ENCODE measurements at places on chromosomes 4 and X.

DNA sequence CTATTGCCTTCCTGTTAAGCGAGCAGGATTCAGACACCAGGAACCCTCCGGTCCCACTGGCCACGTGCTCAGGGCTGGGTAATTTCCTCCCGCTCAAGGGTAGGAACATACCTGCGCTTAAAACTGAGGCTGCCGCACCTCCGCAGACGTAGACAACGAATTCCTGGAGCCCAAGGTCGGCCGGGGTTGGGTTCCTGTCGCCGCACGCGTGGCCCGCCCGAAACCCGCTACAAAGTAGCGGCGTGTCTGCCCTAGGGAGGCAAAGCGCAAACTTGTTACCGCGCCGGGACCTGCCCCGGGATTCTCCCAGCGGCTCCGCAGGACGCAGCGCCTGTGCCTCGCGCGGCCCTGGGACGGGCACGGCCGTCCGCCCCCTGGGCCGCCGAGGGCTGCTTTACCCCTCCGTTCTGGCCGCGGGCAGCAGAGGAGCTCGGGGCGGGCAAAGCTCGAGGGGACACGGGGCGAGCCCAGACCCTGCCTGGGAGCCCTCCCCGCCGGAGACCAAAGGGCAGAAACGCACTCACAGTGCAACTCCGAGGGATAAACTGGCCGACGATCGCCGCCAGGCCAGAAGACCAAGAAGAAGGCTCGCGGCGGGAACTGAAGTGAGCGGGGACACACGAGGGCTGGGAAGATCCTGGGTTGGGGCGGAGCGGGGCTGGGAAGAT is at the start of gene ERVMER34-1:
ERVMER34-1 (minus strand) TSS at position 607 of the 668 bp plus-strand sequence. CDS start 5,905 bp downstream, outside the sequence.
- H3K36me3 ChIP-seq = no peaks in the 10 kb centered on the region
- peaks cover 7% of the 10 kb centered on the region for H3K27me3 ChIP-seq
- peak within 1 kb of the TSS; percentile 9 for H3K27ac ChIP-seq
- peak; percentile 69 for DNase-seq
- H3K4me1 ChIP-seq = peaks cover 15% of the 10 kb centered on the region
- peak within 1 kb of the TSS; percentile 57 for H3K4me3 ChIP-seq

DNA sequence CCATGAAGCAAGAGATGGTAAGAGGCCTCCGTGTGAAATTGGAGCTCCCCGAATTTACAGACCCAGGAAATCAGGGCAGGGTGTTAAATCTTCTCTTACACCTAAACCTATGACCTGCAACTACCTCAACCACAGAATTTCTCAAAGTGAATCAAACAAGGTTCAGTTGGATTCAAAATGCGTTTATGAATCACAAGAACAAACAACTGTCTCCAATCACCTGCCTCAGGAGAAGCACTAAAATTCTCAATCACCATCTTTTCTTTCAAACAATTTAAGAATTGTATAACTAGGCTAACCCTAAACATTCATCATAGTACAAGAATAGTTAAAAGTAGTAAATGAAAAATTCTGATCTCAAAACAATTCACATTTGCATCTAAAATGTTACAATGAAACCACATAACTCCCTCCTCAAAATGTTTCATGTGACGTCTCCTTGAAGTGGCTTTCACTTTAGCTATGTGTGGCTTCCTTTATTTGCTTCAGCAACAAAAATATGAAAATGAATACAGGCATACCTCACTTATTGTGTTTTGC is 19.2 kb downstream of the PPP3CA start:
- DNase-seq = no peak
- H3K27ac ChIP-seq = no peak overlapping the region
- H3K4me3 ChIP-seq = no peak overlapping the region
- H3K4me1 ChIP-seq = peaks cover 29% of the 10 kb centered on the region
- H3K36me3 ChIP-seq = no peaks in the 10 kb centered on the region

DNA sequence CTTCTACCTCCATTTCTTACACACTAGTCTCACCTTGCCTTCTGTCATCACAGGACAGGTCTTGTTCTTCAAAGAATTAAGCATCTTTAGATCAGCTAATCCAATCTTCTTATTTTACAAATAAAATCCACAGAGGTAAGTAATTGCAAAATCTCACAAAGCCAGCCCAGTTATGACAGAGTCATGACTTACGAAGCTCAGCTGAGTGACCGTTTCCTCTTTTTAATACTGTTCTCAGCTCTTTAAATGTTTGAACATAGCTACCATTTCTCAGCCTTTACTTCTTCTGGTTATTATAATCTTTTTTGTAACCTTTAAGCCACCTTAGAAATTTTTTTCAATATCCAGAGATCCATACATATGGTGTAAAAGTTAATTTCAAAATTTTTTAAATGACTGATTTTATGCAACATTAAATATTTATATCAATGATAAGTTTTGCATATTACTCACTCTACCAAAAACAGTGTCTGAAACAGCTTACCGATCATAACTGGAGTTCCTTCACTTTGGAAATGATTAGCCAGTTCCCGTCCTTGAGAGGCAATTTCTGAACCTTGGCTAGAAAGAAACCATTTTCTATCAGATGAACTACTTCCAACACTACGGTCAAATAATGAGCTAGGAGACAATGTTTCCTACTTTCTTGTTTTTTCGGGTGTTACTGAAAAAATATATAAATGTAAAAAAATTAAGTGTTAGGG is 8.8 kb downstream of the ANKRD37 start:
- H3K4me1 ChIP-seq = no peaks in the 10 kb centered on the region
- no peaks in the 10 kb centered on the region for H3K27me3 ChIP-seq

GRCh38 chr4:70533211-70533610 is 14.8 kb downstream of the AMTN start:
- H3K4me1 ChIP-seq = no peaks in the 10 kb centered on the region
- H3K27ac ChIP-seq = no peak overlapping the region
- H3K4me3 ChIP-seq = no peak overlapping the region
- DNase-seq = no peak
- H3K27me3 ChIP-seq = no peaks in the 10 kb centered on the region
- H3K36me3 ChIP-seq = no peaks in the 10 kb centered on the region

- H3K27me3 ChIP-seq = no peaks in the 10 kb centered on the region
- H3K36me3 ChIP-seq = no peaks in the 10 kb centered on the region
- no peak overlapping the region for H3K4me3 ChIP-seq
- H3K4me1 ChIP-seq = no peaks in the 10 kb centered on the region
- H3K27ac ChIP-seq = no peak overlapping the region
Observed at GRCh38 chr4:59339631-59340030, 1860.5 kb upstream of the ADGRL3 start.

DNA sequence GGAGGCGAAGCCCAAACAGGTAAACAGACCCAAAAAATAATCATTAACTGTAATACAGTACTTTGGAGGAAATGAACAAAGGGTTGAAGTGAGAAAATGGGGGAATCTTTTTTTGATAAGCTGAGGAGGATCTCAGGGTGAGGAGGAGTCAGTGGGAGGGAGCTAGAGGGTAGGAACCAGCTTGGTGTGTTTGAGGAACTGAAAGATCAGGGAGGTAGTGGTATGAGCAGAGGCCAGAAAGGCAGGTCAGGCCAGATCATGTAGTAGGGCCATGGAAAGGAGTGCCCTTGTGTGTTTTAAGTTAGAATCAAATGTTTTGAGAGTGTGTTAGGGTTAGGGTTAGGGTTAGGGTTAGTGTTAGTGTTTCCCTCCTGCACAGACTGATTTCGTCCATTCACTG is 48.8 kb downstream of the PPP2R2C start:
- no peak overlapping the region for H3K27ac ChIP-seq
- no peaks in the 10 kb centered on the region for H3K4me1 ChIP-seq
- no peak for DNase-seq
- no peaks in the 10 kb centered on the region for H3K27me3 ChIP-seq
- H3K4me3 ChIP-seq = no peak overlapping the region

DNA sequence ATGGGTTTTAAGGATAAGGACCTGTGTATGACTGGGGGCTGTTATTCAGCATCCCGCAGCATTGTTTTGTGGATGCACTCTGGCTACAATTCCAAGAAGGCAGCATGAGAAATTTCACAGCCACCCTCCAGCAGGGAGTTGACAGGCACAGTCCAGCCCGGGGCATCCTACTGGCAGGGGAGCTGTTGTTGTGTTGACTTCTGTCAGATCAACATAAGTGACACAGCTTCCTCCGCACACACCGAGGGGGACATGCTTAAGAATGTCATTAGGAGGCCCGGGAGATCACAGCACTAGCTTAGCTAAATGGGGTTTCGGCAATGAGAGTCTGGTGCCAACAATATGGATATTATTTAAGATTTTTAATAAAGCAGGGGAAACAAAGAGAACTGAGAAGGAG is 326.5 kb downstream of the ASMT start:
- no peaks in the 10 kb centered on the region for H3K4me1 ChIP-seq
- H3K36me3 ChIP-seq = no peaks in the 10 kb centered on the region
- H3K4me3 ChIP-seq = no peak overlapping the region
- no peak overlapping the region for H3K27ac ChIP-seq
- H3K27me3 ChIP-seq = no peaks in the 10 kb centered on the region
